Smooth muscle cell of trachea (primary cell): ENCODE measurements at places on chromosomes 11 and 22. TPM values are rescaled to one million over a fixed set of nuclear protein-coding genes. Genes with fewer than 3 reads are reported as not detected.

The FOSL1 gene
- 19.9 and 24.3 TPM in 2 replicates for total RNA-seq

The FOLH1 gene
- total RNA-seq: 0.17 TPM in 1 of 2 replicates, not detected in the other

The CDHR5 gene
- under 0.01 TPM in 1 of 2 replicates, not detected in the other for total RNA-seq

The TPBGL gene
- total RNA-seq: under 0.01 TPM in 1 of 2 replicates, not detected in the other

The ARHGAP20 gene
- total RNA-seq: 13.8 and 16.0 TPM in 2 replicates

The OR4A16 gene
- not detected in 2 replicates for total RNA-seq

The MPPED2 gene
- 0.33 and 0.44 TPM in 2 replicates for total RNA-seq

The TMEM86A gene
- total RNA-seq: under 0.01 and 0.83 TPM in 2 replicates

The WNT7B gene
- total RNA-seq: 0.17 TPM in 1 of 2 replicates, not detected in the other
